NCI-H2081 (cell line): ENCODE measurements at places on chromosomes 1 and 21.

- DNase-seq = no peak
These were observed 29.9 kb upstream of the NRIP1 start for GRCh38 chr21:15094706-15095105.

DNA sequence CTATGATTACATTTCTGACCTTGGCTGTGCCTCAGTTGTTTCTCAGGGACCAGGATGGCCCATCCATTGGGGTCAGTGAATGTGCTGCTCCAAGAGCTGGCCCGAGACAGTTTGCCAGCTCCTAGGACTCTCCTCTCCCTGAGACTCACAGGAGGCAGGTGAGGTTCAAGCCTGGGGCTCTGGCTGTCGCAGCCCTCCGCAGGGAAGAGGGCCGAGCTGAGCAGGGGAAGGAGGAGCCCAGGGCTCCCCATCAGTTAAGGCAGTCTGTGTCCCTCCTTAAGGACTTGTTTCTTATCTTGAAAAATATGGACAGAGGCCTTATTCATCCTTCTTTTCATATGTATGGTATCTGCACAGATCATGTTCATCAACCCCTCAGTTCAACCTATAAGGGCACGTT is 26.6 kb upstream of the SARS1 start:
- DNase-seq = no peak

DNA sequence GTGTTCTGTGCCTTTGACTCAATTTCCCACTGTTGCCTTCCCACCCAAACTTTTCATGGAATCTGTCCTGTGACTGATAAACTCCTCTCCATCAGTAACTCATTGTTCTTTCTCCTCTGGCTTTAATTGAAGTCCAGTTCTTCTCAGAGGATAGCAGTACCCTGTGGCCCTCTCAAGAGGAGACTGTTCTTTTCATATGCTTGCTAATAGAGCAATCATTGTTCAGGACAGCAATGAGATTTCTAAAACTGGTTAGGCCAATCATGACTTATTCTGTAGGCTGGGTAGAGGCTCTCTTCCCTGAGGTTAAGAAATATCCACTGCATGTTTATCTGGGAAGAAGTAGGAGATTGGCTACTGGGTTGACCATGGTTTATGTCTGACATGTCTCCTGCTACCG is 98.8 kb downstream of the CHD1L start:
- DNase-seq = no peak

GRCh38 chr1:183567584-183567983 is 22.7 kb downstream of the NCF2 start:
- DNase-seq = peak; percentile 15

GRCh38 chr1:15762546-15762945 is 4.0 kb downstream of the FBLIM1 start:
- no peak for DNase-seq

- no peak for DNase-seq
These were observed 290.6 kb downstream of the DPYD start for GRCh38 chr1:97630281-97630680.

GRCh38 chr21:46550116-46550941 is 54.6 kb downstream of the S100B start:
- no peak for DNase-seq

- DNase-seq = no peak
These were observed 63.0 kb downstream of the RHBG start for GRCh38 chr1:156431769-156432668.

- DNase-seq = no peak
These were observed 7.5 kb downstream of the TAF1A start for GRCh38 chr1:222582099-222582774.
